ENCODE measurements at places on chromosomes 5 and 9.

DNA sequence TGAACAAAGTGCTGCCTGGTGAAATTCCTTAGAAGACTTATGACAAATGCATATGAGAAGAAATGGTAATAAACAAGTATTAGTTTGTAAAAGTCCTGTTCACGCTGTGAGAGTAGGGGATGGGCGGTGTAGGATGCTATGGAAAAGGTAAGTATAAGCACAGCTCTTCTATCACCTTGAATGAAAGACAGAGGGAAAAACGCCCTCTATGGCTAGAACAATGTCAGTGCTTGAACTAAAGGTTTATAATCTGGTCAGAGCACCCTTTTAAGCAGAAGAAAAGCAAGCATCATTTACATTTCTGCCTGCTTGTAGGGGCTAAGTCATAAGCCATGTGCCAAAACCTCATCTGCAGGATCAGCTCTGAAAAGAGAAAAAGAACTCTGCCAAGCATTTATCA lies 115.2 kb downstream of the LHFPL2 start:
- DNase-seq = no peak

- DNase-seq = no peak
Measured at GRCh38 chr9:37908698-37909186, 4.8 kb upstream of the SLC25A51 start.

- DNase-seq = no peak
Measured at GRCh38 chr5:64166201-64166959, 737 bp downstream of the RNF180 start.

DNA sequence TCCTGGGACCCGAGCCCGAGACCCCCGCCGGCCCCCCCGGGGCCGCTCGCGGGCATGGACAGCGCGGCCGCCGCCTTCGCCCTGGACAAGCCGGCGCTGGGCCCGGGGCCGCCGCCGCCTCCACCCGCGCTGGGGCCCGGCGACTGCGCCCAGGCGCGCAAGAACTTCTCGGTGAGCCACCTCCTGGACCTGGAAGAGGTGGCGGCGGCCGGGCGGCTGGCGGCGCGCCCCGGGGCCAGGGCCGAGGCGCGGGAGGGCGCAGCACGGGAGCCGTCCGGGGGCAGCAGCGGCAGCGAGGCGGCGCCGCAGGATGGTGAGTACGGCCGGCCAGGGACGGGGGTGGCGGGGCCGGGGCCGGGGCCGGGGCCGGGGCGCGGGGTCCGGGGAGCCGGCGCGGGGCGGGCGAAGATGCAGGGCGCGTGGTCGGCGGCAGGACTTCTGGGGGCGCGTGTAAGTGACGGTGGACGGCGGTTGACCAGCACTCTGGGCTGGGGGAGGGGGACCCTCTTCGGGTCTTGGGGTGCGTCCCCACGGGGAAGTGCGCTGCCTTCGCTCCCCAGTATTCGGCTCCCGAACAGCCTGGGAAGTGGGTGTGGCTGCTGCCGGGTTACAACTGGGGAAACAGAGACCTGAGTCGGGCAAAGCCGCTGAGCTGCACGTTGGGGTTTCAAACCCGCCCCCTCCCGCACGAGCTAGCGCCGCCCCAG lies 520 bp downstream of the PRRX2 start:
- no peak for DNase-seq

DNA sequence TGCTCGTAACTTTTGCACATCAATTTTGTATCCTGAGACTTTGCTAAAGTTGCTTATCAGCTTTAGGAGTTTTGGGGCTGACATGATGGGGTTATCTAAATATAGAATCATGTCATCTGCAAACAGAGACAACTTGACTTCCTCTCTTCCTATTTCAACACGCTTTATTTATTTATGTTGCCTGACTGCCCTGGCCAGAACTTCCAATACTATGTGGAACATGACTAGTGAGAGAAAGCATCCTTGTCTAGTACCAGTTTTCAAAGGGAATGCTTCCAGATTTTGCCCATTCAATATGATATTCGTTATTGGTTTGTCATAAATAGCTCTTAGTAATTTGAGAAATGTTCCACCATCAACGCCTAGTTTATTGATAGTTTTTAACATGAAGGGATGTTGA lies 65.4 kb upstream of the CDH12 start:
- no peak for DNase-seq

- no peak for DNase-seq
Measured at GRCh38 chr5:137147346-137147745, 351.8 kb downstream of the SPOCK1 start.

GRCh38 chr5:95799191-95799835 lies 23.2 kb downstream of the GLRX start:
- DNase-seq = no peak

DNA sequence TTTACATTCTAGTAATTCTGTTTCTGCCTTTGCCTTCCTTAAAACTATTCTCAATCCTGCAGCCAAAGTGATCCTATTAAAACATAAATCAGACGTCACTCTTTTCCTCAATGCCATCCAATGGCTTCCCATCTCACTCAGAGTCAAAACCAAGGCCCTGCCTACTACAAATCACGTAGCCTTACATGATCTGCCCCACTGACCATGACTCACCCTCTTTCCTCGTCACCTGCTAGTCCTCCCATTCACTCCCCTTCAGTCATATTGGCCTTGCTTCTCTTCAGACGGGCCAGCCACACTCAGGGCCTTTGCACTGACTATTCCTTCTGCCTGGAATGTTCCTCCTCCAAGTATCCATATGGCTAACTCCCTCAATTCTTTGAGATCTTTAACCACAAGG lies 39.0 kb upstream of the DMXL1 start:
- DNase-seq = no peak

GRCh38 chr9:37788332-37788731 lies 3.5 kb upstream of the EXOSC3 start:
- no peak for DNase-seq

- DNase-seq = no peak
Measured at GRCh38 chr5:58330781-58331180, 129.1 kb downstream of the PLK2 start.

GRCh38 chr9:38263532-38263931 lies 129.0 kb upstream of the ALDH1B1 start:
- no peak for DNase-seq

DNA sequence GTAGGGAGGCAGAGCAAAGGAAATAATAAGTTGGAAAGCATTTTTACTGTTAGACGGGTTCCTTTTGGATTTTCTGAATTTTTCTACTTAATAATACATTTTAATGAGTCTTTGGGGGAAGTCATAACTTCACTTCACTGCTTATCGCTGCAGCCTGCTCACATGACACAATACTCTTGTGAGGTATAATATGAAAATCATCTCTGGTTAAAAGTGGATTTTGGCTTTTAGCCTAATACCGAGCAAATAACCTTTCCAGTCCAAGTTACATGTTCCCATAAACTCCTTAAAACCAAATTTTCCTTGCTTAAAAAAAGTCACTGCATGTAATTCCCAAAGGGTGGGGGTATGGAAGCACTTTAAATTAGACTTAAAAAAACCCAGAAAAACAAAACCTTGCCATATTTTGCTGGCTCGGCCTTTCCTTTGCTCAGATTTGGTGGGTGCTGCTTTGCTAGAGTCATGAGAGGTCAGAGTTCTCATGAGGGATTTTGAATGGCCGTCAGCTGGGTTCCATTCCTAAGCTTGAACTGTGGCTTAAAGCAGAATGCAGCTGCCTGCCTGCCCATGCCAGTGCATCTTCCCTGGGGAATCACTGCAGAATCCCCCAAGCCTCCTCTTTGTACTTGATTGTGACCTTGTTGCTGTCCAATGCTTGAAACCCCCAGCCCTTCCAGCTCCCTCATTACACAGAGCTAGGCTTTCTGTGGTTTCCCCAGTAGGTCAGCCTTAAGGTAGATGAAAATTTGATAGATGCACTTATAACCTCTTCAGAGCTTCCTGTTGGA lies 331.8 kb downstream of the KDM4C start:
- DNase-seq = no peak

DNA sequence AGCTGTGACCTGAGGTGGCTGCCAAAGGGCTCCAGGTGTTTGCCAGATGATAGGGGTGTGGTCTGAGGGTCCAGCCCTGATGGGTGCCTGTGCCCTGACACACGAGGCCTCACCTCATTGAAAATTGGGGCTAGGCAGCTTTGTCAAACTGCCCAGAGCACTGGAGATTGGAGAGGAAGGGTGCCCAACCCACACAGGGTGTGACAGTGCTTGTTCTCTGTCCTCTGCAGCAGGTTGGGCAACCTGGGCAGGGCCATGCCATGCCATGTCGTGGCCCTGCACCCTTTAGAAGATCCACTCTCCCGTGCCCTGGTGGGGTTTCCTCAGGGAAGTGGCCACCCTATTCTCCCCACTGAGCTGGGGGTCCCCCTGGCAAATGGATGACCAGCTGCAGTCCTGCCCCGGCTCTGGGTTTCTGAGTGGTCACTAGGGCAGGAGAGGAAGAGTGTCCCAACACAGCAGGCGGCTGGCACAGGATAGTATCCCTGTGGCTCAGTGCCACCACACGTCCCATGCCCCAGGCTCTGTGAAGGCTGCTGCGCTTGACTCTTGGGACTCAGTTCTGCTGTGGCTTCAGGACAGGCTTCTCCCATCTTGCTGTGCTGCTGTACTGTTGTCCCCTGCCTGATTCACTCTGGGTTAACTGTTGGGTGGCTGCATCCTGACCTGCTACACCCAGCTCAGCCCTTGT lies 100.8 kb upstream of the PITX1 start:
- no peak for DNase-seq

- DNase-seq = no peak
Measured at GRCh38 chr5:107633171-107633901, 37.4 kb downstream of the EFNA5 start.

DNA sequence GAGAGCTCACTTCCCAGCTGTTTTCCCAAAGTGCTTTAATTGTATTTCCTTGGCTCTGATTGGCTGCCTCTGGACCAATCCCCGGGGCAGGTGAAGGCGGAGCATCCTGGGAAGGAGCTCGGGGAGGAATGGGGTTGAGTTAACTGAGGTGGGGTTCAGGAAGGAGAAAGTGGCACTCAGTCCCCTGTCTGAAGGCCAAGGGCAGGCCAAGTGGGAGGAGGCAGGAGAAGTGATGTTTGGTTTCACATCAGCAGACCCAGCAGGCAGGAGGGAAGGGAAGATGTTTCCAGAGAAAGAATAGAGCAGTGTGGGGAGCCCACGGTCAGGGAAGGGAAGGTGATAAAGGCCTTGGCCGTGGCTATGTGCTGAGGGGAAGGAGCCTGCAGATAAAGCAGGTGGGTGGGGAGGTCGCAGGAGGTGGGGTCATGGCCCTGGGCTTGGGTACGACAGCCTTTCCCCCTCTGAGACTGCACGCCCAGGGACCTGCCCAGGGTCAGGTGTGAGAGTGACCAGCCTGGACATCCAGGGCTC lies 3.1 kb downstream of the TSPAN17 start:
- no peak for DNase-seq

GRCh38 chr9:112752334-112753125 lies 2.0 kb downstream of the SNX30 start:
- DNase-seq = no peak

DNA sequence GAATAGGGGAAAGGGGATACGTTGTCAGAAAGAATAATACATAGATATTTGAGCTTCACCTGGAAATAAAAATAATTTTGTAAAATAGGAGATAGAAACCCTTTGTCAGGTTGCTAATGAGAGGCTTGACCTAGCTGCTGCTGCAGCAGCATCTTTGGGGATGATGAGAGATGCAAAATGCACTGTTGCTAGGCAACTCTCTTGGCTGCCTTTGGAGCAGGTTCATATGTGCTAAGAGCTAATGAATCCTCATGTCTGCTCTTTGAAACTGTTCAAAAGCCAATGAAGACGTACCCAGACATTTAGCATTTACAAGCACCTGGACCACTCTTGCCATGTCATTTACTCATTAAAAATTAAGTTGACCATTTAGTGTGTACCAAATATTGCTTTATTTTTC lies 121.7 kb downstream of the FOCAD start:
- DNase-seq = peak; percentile 25

- no peak for DNase-seq
Measured at GRCh38 chr5:36939969-36940858, 63.6 kb downstream of the NIPBL start.

DNA sequence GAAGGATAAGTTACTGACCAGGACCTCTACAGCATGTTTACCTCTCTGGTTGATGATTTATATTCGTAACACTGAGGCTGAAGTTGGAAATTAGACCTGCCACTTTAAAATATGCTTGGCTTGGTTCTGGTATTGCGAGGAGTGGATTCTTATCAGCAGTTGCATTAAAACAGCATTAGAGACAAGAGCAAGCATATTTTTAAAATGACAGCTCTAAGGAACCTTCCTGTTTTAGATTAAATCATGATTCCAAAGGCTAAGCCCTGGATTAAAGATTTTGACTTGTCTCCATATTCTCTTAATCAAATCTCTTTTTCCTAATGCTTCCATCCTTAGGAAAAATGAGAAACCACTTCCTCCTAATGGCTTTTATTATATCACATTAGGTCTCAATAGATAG lies 277.8 kb downstream of the KCTD16 start:
- no peak for DNase-seq

DNA sequence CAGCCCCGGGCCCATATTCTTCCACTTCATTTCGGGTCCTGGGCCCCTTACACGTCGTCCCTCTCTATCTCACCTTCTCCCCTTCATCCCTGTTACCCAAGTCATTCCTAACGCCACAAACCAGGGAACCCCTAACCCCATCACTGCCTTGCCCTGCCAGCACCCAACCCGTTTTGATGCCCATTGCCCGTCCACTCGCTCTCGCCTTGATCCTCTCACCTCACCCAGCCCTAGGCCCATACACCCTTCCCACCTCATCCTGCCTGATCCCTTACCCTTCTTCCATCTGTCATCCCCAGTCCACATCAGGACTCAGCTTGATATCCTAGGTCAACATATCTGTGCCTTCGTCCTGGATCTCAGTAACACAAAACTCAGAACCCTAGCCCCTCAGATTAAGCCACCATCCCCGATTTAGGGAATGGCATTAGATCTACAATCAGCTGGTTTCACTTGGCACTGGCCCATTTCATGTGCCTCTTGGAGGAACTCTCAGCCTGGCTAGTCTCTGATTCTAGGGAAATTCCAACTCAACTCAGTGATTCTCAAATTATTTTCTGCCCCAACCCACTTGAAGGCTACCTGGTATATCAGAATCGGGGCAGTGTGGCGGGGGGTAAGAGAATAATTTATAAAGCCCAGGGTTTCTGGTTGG lies 489 bp downstream of the CHMP5 start:
- no peak for DNase-seq

GRCh38 chr9:113475031-113475430 lies 11.5 kb downstream of the RGS3 start:
- no peak for DNase-seq

DNA sequence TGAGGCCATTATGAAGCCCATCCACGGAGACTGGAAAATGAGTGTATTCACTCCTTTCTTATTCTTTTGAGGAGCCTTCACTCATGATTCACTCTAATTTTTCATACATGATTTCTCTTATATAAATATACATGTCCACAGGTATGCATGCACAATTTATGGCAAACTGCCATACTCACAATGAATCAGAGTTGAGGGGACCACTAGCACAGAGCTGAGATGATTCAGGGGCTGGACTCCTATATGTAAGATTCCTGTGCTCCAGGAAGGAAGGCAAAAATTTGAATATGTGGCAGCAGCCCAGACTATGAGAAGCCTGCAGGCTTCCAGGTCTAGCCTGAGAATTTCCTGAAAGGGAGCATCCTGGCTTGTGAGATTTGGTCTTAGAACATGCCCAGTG lies 484.6 kb downstream of the PRELID2 start:
- DNase-seq = no peak

- no peak for DNase-seq
Measured at GRCh38 chr5:67378256-67378655, 181.7 kb upstream of the CD180 start.

- no peak for DNase-seq
Measured at GRCh38 chr9:126380447-126380846, 53.8 kb downstream of the MVB12B start.

GRCh38 chr5:71977311-71977710 lies 130.0 kb upstream of the MAP1B start:
- no peak for DNase-seq

Measured in NCI-H1105 (cell line).